NCI-H2029 treated with DMSO at 0.1 percent for 48 hours (cell line): ENCODE measurements at places on chromosomes 3 and 15.

DNA sequence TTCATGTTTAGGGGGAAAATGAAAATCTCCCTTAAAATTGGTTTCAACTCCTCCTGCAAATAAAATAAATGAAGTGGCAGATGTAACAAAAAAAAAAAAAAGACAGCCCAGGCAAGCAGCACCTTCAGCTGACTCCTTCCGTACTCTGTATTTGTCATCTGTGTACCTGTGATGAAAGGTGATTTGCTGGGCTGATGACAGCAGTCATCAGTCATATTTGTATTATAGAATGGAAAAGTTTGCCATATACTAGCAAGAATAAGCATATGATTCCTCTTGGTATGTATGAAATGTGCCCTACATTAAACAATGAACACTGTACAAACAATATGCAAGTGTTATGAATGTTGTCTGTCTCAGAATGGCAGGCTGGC lies 44.1 kb upstream of the WWTR1 start:
- DNase-seq: no peak

DNA sequence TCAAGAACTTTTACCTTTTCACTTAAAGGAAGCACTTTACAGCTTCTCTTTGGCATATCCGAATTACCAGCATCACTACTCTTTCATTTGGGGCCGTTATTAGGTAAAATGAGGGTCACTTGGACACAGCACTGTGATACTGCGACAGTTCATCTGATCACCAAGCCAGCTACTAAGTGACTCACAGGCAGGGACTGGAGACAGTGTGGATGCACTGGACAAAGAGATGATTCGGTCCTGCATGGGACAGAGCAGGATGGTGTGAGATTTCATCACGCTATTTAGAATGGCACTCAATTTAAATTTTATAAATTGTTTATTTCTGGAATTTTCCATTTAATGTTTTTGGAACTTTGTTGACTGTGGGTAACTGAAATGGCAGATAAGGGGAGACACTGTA lies 166.9 kb upstream of the IL12A start:
- DNase-seq: no peak

GRCh38 chr3:50268703-50269451 lies at the start of gene SEMA3B:
SEMA3B (plus strand) TSS chr3:50269147; CDS start chr3:50269241, 94 bp downstream.
- no peak for DNase-seq

GRCh38 chr3:130934442-130935089 lies 40.7 kb downstream of the ATP2C1 start:
- no peak for DNase-seq
